ENCODE measurements at places on chromosomes 16 and 17. TPM values are rescaled to one million over a fixed set of nuclear protein-coding genes. Genes with fewer than 3 reads are reported as not detected.

COL1A1 gene
- total RNA-seq: 15.4 TPM

GRCh38 chr16:46729326-46729995, 18.7 kb downstream of the MYLK3 start:
- H3K4me1 ChIP-seq: no peaks in the 10 kb centered on the region
- no peak overlapping the region for H3K4me3 ChIP-seq
- no peaks in the 10 kb centered on the region for H3K36me3 ChIP-seq

- no peak overlapping the region for H3K27ac ChIP-seq
- no peaks in the 10 kb centered on the region for H3K4me1 ChIP-seq
- no peaks in the 10 kb centered on the region for H3K27me3 ChIP-seq
- no peaks in the 10 kb centered on the region for H3K36me3 ChIP-seq
Measured at GRCh38 chr16:76204249-76204648, 73.0 kb upstream of the CNTNAP4 start.

DNA sequence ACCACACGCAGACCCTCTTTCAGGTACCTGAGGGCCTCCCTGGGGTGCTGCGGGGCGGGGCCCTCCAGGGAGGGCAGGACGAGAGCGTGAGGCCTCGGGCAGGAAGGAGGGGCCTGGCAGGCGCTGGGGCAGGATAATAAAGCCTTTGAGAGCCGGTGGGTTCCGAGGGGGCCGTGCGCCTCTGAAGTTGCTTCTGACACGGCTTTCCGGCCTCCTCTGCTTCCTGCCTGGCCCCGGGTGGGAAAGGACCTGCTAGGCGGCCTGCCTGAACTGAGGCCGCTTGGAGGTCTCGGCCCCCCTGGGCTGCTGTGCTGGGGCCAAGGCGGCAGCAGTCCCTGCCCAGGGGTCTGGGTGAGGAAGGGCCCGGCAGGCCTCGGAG, 10.4 kb downstream of the CENPX start:
- DNase-seq: peak; percentile 81
- no peak overlapping the region for H3K4me3 ChIP-seq
- H3K27me3 ChIP-seq: no peaks in the 10 kb centered on the region
- peak overlapping the region; percentile 76 for H3K27ac ChIP-seq
- H3K36me3 ChIP-seq: no peaks in the 10 kb centered on the region
- H3K4me1 ChIP-seq: peaks cover 9% of the 10 kb centered on the region

DNA sequence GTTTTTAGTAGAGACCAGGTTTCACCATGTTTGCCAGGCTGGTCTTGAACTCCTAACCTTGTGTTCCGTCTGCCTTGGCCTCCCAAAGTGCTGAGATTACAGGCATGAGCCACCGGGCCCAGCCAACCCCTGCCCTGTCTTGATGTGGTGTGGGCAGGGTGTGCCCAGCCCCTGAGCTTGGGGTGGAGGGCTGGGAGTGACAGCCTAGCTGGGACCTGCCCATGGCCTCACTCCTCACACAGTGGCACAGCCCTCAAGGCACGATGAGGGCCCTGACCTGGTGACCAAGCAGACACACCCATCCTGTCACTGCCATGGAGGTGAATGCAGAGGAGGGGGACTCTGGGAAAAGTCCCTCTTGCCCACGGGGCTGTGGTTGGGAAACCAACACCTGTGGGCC, 3.0 kb downstream of the IL32 start:
- DNase-seq: no peak
- peaks cover 30% of the 10 kb centered on the region for H3K4me1 ChIP-seq
